ENCODE measurements at places on chromosomes 2 and 18.

DNA sequence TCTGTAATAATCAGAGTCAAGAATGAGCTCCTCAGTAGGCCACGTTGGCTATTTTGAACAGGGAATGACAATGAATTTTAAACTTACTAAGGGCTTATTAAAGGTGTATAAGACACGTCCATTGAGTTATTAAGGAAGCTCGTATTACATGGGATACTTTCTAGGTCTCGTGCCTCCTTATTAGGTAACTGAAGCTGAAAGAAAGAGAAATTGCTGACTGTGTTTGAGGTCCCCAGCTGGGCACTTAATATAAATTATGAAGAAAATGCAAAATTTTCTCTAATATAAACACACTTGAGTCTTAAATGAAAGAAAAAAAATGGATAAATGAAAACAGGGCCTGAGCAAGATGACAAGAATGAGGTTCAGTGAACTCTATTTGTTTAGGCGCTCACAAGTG lies 21.8 kb downstream of the CLUL1 start:
- no peak for DNase-seq

GRCh38 chr18:30280186-30280585 lies 762.4 kb downstream of the DSC3 start:
- no peak for DNase-seq

DNA sequence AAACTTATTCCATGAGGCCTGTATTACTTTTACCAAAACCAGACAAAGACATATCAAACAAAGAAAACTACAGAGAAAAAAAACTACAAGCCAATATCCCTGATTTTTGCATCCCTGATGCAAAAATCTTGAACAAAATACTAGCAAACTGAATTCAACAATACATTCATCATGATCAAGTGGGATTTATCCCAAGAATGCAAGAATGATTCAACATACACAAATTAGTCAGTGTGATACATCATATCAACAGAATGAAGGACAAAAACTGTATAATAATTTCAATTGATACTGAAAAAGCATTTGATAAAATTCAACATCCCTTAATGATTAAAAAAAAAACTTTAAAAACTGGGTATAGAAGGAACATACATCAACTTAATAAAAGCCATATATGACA lies 106.8 kb downstream of the SLC39A10 start:
- DNase-seq: no peak

DNA sequence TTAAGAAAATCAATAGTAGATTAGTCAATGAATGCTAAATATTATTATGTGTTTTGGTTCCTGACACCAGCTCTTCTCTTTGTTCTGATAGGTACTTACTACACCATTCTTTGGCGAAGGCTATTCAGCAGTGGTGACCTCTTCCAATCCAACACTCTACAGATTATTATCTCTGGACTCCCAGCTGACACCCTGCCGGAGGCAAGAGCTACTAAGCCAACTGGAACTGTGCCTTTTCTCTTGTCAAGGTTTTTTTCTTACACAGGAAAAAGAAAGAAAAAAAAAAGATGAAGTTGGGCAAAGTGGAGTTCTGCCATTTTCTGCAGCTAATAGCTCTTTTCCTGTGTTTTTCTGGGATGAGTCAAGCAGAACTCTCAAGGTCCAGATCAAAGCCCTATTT lies 11.7 kb downstream of the CDH7 start:
- DNase-seq: no peak

DNA sequence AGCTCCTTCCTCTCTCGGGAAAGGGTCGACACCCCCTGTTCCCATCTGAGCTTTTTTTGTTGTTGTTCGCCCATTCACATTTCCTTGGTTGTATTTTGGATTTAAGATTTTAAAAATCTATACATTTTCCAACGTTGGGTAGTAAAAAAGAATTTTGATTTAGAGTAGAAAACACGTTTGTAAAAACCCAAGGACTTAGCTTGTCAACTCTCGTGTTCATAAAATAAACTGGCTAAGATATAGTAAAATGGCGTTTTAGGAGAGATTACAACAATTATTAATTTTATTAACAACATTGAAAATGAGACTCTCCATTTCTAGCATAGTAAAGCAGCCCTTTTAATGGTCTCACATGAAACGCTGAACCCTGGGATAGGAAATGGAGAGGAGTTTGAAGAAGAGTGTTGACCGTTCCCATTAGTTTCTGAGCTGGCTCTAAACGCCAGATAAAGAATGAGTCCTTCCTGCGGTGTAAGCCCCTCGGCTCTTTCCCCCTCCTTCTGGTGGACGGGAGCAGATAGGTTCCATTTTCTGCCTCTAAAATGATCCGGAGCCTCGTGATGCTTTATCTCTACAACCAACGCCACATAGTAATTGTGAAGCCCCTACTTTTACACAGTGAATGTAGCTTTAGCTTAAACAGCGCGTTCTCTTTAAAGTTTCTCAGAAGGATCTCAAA lies 24.0 kb upstream of the ZNF516 start:
- DNase-seq: peak; percentile 61

All from NCI-H345 (cell line).